ENCODE measurements at places on chromosomes 4 and X.

GRCh38 chr4:69600013-69600412 is 39.4 kb downstream of the UGT2A2 start:
- DNase-seq, result no peak

GRCh38 chr4:176745902-176746301 is 46.8 kb downstream of the VEGFC start:
- no peak for DNase-seq

DNA sequence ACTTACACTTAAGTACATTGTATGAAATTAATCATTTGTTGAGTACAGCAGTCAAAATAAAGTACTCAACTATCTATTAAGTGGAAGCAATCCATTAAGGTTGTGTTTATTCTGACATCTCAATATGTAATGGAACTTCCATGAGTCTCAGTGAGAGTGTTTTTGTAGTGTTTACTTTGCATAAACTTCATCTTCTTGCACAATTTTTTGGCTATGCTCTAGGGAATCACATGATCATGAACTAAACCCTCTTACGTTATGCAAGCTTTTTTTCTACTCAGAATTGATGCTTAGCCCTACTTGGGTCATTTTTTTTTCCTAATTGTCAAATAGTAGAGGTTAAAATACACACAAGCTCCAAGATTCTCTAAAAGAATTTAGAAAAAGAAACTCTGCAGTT is 21.1 kb upstream of the PIGA start:
- DNase-seq, result no peak

DNA sequence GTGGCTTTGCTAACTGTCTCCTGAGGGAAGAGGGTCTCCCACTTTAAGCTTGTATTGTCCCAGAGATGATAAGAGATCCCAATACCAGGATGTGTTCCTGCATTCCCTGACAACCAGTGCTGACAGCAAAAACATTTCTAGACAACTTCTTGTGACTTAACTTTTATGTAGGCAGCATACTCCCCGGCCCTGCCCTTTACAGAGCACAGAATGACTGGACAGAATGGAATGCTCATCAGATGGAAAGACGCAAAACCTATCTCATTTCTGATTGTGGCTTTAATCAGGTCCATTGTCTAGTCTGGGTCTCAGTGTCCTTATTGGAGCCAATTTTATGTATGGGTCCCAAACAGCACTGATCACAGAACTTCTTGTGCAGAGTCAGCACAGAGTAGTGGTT is 18.2 kb upstream of the PLAC1 start:
- no peak for DNase-seq

GRCh38 chr4:8710416-8710815 is 117.9 kb downstream of the CPZ start:
- DNase-seq, result no peak
